Thymus (tissue), 14 donors: ENCODE measurements at places on chromosomes 7 and 10. TPM values are rescaled to one million over a fixed set of nuclear protein-coding genes. Genes with fewer than 3 reads are reported as not detected.

GRCh38 chr7:90613088-90613498, 17.0 kb downstream of the CDK14 start:
- H3K4me3 ChIP-seq: no peak overlapping the region
- no peaks in the 10 kb centered on the region for H3K27me3 ChIP-seq
- H3K27ac ChIP-seq: no peak overlapping the region
- DNase-seq: no peak
- no peaks in the 10 kb centered on the region for H3K4me1 ChIP-seq

DNA sequence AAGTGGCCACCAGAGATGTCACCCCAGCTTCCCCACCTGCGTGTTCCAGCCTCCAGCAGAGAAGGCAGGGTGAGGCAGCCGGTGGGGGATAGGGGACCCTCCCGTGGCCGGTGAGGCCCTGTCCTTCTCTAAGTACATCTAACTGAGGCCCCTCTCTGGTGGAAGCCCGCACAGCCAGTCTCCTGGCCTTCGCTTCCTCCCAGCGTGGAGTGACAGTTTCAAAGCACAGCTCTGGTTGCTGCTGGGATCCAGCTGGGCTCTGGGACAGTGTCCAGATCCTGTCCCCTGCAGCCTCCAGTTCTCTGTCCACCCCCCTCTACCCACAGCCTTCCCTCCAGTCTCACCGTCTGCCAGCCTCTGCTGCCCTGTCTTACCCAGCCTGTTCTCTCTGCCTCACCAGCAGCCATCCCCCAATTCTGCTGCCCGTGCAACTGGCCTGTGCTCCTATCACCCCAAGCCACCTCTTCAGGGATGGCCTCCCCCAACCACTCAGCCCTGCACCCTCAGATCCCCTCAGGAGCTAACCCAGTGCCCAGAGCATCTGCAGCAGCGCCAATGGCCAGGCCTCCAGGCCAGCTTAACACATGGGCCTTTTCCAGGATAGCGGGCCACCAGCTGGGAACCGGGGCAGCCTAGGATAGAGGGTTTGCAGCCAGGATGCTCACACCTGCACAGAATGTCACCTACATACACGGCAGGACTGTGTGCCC, 16.3 kb upstream of the SH2B2 start:
- H3K4me1 ChIP-seq: peaks cover 11% of the 10 kb centered on the region
- H3K27me3 ChIP-seq: no peaks in the 10 kb centered on the region
- no peak overlapping the region for H3K27ac ChIP-seq
- no peak for DNase-seq

DNA sequence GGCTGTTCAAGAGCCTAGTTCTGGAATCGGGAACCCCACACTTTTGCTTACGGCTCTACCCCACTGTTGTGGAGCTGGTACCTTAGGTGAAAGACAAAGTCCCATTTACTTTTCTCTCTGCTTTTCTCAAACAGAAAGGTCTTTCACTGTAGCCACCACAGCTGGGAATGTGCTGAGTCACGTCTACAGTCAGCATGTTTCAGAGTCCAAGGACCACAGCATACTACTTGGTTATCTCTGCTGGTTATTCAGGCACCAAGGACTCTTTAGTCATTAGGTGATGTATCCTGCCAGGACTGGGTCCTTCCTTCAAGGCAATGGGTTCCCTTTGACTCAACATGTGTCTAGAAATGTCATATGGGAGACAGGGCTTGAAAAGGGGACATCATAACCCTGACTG, 266.8 kb upstream of the STEAP1 start:
- H3K27ac ChIP-seq: no peak overlapping the region
- no peak for DNase-seq
- H3K36me3 ChIP-seq: no peaks in the 10 kb centered on the region
- no peaks in the 10 kb centered on the region for H3K4me1 ChIP-seq

DNA sequence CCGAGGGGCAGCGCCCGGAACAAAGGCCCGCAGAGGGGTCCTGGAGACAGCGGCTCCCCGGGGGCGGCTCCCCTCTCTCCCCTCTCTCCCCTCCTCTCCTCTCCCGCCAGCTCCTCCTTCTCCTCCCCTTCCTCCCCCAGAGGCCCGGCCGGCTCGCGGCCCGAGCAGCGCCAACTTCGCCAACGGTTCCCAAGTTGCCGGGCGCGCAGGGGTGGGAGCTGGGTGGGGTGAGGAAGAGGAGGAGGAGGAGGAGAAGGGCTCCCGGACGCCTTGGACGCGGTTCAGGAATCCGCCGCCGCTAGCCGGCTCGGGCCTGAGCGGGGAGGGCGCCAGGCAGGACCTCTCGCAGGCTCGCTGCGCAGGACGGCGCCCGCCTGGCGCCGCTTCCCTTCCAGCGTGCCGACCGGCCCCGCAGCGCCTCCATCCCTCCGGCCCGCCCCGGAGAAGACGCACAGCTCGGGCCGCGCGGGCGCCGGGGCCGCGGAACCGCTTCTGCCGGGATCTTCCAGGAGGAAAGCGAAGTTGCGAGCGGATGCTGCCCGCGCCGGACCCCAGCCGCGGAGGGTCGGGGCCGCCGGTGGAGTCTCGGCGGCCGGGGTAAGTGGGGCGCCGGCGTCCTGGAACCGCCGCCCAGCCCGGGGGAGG, at the start of gene CHST3:
TSS of gene CHST3 (plus strand) at position 298 of the 645 bp plus-strand sequence. CDS start 41,448 bp downstream, outside the sequence.
- peaks cover 10% of the 10 kb centered on the region for H3K4me1 ChIP-seq
- H3K36me3 ChIP-seq: no peaks in the 10 kb centered on the region
- H3K27me3 ChIP-seq: peaks cover 75% of the 10 kb centered on the region
- H3K27ac ChIP-seq: peak within 1 kb of the TSS; percentile 74
- peak within 1 kb of the TSS; percentile 48 for H3K4me3 ChIP-seq

- H3K4me3 ChIP-seq: no peak overlapping the region
- H3K27ac ChIP-seq: no peak overlapping the region
- H3K36me3 ChIP-seq: peaks cover 25% of the 10 kb centered on the region
- DNase-seq: no peak
- no peaks in the 10 kb centered on the region for H3K4me1 ChIP-seq
These were observed 24.1 kb upstream of the BHLHA15 start for GRCh38 chr7:98187138-98187502.

DNA sequence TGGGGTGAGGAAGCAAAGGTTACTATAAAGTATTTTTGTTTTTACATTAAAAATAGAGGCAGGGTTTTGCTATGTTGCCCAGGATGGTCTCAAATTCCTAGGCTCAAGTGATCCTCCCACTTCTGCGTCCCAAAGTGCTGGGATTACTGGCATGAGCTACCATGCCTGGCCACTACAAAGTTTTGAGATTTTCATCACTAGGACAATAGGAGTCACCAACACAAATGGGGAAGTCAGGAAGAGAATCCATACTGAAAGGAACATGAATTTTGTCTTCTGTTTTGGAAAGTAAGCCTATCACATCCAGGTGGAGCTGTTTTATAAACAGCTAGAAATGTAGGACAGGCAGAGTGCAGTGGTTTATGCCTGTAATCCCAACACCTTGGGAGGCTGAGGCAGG, 20.0 kb upstream of the CAPZA2 start:
- H3K36me3 ChIP-seq: no peaks in the 10 kb centered on the region
- no peaks in the 10 kb centered on the region for H3K4me1 ChIP-seq
- no peak for DNase-seq
- H3K27me3 ChIP-seq: no peaks in the 10 kb centered on the region

DNA sequence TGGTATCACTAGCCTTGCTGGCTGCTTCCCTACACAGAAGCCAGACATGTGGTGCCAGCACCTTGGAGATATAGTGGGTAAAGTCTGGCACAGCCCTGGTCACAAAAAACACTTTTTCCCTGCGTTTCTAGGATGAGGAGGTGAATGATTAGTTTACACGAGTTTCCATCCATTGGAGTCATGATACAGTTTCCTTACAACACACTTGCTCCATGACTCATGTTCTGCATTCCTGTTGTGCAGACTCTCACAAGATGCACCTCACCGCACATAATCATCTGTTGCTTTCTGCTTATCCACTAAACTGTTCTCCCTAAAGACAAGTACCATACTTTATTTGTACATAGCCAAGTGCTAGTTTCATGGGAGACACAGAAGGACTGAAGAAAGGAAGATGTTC, 747.1 kb upstream of the GALNT17 start:
- H3K36me3 ChIP-seq: no peaks in the 10 kb centered on the region
- H3K4me1 ChIP-seq: no peaks in the 10 kb centered on the region
- H3K27ac ChIP-seq: no peak overlapping the region
- H3K27me3 ChIP-seq: no peaks in the 10 kb centered on the region
- no peak for DNase-seq

GRCh38 chr10:478471-479245, 210.8 kb downstream of the DIP2C start:
- H3K27ac ChIP-seq: no peak overlapping the region
- no peaks in the 10 kb centered on the region for H3K36me3 ChIP-seq
- no peak overlapping the region for H3K4me3 ChIP-seq
- DNase-seq: no peak
- H3K27me3 ChIP-seq: no peaks in the 10 kb centered on the region
- H3K4me1 ChIP-seq: no peaks in the 10 kb centered on the region

GRCh38 chr7:150382844-150383225, 3.7 kb downstream of the ZNF775 start:
- H3K27ac ChIP-seq: no peak overlapping the region
- DNase-seq: no peak
- no peaks in the 10 kb centered on the region for H3K27me3 ChIP-seq
- H3K4me1 ChIP-seq: peaks cover 78% of the 10 kb centered on the region
- H3K36me3 ChIP-seq: no peaks in the 10 kb centered on the region

- H3K36me3 ChIP-seq: no peaks in the 10 kb centered on the region
- no peaks in the 10 kb centered on the region for H3K4me1 ChIP-seq
- no peak for DNase-seq
- H3K4me3 ChIP-seq: no peak overlapping the region
- H3K27ac ChIP-seq: no peak overlapping the region
These were observed 24.1 kb downstream of the SORCS3 start for GRCh38 chr10:104665174-104665573.

- no peak overlapping the region for H3K27ac ChIP-seq
- H3K4me1 ChIP-seq: peaks cover 12% of the 10 kb centered on the region
- DNase-seq: no peak
- H3K4me3 ChIP-seq: peak overlapping the region; percentile 85
- H3K27me3 ChIP-seq: peaks cover 5% of the 10 kb centered on the region
These were observed 1.0 kb downstream of the URGCP start for GRCh38 chr7:43905209-43905946.

GRCh38 chr7:132243051-132243450, 333.2 kb downstream of the PLXNA4 start:
- H3K4me3 ChIP-seq: no peak overlapping the region
- no peaks in the 10 kb centered on the region for H3K4me1 ChIP-seq
- no peaks in the 10 kb centered on the region for H3K36me3 ChIP-seq
- no peak for DNase-seq
- no peak overlapping the region for H3K27ac ChIP-seq
- H3K27me3 ChIP-seq: no peaks in the 10 kb centered on the region

DNA sequence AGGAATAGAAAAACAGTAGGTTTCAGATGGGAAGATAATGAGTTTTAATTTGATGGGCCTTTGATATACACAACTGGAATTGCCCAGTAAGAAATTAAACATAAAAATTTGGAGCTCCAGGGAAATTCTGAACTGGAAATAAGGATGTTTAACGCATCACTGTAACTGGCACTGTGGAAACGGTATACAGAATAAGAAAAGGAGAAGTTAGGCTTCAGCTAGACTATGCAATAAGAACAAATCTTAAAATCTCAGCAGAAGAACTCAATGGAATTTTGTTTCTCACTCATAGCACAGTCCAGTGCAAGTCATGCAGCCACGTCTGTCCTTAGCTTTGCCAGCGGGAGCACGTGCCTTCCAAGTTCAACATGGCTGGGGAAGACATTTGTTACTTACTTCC, 52.9 kb upstream of the FGL2 start:
- H3K4me1 ChIP-seq: no peaks in the 10 kb centered on the region
- no peaks in the 10 kb centered on the region for H3K27me3 ChIP-seq
- DNase-seq: no peak

DNA sequence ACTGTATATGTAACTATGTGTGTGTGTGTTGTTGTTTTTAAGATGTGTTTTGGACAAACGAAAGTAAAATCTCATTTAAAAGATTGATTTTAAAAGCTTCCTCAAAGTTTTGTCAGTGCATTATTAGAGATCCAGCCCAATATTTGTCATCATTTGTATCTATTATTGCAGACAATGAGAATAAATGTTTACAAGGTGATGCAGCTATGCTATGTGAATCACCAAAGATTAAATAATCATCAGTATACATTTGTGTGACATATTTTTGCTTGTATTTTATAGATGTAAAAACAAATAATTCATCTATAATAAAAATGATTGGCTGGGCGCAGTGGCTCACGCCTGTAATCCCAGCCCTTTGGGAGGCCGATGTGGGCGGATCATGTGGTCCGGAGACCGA, 35.3 kb upstream of the RTKN2 start:
- H3K27ac ChIP-seq: no peak overlapping the region
- H3K36me3 ChIP-seq: no peaks in the 10 kb centered on the region
- H3K27me3 ChIP-seq: no peaks in the 10 kb centered on the region
- no peak for DNase-seq
- H3K4me3 ChIP-seq: no peak overlapping the region

AKR1B1 gene
- total RNA-seq: 32.4 TPM

NUPR2 gene
- total RNA-seq: 0.38 TPM

RRP12 gene
- 8.5 TPM for total RNA-seq

LRRD1 gene
- total RNA-seq: 0.05 TPM

STAMBPL1 gene
- total RNA-seq: 20.5 TPM

C10orf62 gene
- total RNA-seq: not detected
